Ureter (tissue), 1 donor: ENCODE measurements at places on chromosomes 3 and 15. TPM values are rescaled to one million over a fixed set of nuclear protein-coding genes. Genes with fewer than 3 reads are reported as not detected.
A peak's percentile ranks its signal among the peaks of the same experiment; 100 is the strongest.

DNA sequence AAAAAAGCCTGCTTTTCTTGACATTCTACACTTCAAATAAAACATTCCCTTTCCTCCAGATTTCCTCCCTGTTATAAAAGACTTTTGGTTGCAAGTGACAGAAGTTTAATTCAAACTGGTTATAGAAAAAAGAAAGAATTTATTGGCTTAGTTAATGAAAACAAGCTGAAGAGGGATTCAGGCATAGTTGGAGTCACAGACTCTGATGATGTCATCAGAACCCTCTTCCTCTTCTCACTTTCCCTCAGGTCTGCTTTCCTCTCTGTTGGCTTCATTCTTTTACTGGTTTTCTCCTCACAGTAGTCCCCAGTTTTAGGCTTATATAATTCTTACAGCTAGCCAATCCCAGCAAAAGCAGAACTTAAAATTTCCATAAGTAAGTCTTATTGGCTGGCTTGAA lies 32.0 kb upstream of the MBNL1 start:
- DNase-seq, result no peak

DNA sequence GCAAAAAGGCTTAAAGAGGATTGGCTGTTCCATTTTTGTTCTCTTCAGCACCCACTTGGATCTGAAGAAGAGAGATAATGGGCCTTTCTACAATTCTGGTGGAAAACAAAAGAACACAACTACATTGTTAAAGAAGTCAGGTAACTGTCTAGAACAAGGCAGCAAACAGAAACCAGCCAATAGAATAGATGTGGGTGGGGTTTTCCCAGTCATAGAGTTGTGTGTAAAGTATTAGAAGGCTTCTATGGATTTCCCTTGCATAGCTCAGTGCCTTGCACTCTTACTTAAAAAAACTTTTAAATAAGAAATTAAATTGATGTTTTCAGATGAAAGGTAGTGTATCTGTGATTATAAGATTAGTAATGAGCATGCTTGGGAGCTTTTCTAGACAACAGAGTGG lies 462.7 kb upstream of the ATP11B start:
- no peak for DNase-seq

PIGZ gene
- 16.3 TPM for total RNA-seq

DNA sequence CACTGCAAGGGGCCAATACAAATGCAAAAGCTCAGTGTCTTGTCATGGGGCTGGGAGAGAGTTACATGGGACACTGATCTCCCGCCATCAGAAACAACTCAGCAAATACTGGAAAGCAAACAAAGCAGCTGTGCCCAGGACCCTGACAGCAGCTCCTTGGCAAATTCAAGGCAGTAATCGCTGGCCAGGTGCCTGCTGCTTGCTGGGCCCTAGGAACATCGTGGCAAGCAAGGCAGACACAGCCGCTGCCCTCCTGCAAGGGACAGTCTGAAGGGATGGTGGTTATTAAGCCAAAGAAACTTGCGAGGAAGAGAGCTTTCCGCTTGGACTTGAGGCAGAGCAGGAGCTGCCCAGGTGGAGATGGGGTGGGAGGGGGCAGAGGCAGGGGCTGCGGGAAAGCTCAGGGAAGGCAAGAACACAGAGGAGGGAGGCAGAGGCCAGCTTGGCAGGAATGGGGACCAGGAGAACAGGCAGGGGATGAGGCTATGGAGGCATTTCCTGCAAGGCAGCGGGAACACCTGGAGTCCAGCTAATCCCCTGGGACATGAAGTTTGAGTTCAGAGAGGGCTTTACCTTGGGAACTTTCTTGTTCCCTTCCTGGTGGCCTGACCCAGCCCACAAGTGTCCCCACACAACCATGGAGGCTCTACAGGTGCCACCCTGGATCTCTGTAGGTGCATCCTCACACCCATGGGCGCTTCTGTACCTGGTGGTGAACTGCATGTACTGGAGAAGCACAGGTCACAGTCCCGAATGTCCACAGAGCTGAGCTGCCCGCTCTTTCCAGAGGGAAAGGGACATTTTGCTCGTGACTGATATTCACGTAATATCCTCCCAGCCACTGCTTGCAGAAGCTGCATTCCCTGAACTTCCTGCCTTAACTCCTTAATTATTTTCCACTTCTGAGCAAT lies 78.7 kb upstream of the ATP2B2 start:
- DNase-seq, result no peak

- DNase-seq, result no peak
These were observed 93.2 kb downstream of the TMEM212 start for GRCh38 chr3:171936191-171936841.

GRCh38 chr15:74129586-74130154 lies 716 bp upstream of the ISLR2 start:
- no peak for DNase-seq

PDE8A gene
- 67.4 TPM for total RNA-seq

AGTR1 gene
- total RNA-seq, result 4.6 TPM

DNA sequence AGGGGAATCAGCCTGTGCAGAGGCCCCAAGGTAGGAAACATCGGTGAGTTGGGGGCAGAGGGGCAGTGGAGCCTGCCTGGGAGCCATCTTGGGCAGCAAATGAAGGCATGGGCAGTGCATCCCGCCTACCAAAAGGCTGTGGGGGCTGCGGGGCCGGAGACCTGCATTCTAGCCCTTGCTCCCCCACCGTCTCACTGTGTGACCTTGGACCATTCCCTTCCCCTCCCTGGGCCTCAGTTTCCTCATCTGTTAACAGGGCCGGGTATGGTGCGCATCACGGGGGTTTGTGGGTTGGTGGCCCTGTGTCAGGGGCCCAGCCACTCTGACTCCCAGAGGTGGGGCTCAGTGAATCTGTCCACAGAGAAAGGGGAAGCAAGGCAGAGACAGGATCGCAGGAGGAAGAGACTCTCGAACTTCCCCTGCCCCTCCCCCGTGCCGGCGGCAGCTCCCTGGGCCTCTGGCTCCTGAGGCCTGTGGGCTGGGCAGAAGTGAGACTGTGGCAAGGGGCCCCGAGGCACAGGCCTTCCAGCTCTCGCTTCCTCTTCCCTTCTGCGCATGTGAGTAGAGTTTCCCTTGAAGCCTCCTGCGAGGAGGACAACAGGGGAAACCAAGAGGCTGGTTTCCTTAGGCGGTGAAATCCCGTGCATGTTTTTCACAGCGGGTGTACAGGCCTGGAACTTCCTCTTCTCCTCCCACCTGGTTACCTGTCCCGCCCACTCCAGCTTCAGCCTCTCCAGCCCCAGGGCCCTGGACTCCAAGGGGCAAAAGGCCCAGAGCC lies 42.9 kb downstream of the IDH2 start:
- peak; percentile 82 for DNase-seq

DNA sequence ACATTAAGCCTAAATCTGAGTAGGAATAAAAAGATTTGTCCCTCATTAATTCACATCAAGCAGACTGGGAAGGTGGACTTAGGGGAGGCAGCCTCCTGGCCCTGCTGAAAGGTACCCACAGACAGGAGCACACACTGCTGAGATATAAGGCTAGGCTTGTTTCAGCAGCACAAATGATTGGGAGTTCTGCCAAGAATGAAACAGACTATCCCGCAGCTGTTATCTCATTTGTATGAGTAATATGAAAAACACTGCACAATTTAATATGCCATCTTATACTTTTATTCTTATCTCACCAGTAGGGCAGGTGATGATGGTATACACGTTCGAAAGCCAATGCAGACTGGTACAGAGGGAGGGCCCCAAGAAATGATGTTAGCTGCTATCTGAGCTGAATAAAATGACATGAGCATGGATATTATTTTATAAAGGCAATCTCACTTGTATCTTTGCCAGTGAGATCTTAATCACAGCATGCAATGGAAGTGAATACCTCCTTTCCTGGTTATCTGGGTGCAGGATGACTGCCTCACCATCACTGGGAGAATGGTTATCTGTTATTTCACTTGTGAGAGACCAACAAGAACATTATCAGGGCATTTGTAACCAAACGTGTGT lies 258.7 kb upstream of the PPP2R3A start:
- no peak for DNase-seq

PRR23B gene
- not detected for total RNA-seq

DNA sequence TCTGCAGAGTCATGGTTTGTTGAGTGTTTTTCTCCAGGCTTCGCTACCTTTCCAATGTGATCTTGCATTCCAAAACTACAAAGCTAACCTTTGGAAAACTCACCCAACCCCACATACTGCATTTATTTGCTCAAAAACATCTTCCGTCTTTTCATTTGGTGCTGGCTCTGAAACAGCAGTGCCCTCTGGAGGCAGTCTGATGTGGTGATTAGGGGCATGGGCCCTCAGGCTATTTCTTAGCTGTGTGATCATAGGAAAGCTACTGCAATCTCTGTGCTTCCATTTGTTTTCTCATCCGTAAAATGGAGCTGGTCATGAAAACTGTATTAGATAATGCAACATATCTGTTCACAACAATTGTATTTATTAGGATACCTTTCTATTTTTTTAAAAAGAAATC lies 47.0 kb downstream of the MTHFS start:
- no peak for DNase-seq

CLEC3B gene
- 58.9 TPM for total RNA-seq

SLC22A13 gene
- total RNA-seq, result 0.68 TPM

- DNase-seq, result no peak
These were observed 27.5 kb downstream of the BHLHE40 start for GRCh38 chr3:5006755-5007202.

LCTL gene
- not detected for total RNA-seq

DNA sequence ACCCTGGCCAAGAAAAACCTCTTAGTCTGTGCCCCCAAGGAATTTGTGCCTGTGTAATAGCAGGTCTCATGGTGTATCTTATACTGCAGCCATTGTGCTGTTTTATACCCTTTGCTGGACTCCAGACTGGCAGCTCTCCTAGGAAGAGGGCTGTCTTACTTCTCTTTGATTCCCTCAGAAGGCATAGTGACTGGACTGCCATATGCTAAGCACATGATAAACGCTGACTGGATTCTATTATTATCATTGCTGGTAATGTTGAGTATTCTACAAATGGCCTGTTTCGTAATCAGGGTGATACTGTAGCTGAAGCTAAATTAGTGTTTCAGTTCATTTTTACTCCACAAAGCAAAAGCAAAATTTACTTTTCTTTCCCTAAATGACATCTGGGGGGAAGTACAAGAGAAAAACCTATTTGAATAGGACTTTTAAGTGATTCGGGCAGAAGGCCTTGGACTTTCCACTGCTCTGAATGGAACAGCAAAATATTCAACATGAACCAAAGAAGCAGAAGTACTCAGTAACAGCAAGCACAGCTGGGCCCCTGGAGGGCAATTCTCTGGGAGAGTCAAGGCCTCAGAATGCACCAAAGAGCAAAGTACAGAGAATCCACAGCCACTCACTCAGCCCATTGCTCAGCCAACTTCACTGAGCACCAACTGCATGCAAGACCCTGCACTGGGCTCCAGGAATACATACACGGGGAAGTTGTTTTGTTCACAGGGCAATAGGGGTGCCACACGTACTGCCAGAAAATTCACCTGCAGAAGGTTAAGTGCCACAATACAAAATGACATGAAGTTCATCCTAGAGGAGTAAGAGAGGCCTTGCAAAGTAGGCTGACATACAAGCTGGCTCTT lies 7.9 kb upstream of the BCL2A1 start:
- no peak for DNase-seq

DNA sequence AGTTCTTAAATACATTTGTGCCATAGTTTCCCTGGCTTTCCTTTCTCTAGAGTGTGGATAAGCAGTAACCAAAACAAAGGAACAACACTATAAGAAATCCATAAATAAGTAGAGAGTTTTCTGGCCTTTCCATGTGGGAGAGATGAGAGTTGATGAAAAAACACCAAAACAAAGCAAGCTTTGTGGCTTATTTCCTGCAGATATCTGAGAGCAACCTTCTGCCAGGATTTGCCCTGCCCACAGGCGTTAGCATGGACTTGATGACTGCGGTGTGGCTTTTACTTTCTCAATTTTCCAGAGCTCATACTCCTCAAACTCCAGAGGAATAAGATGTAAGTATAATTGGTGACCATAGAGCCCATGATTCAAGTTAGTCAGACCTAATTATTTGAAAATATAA lies 194.9 kb downstream of the RAP2B start:
- no peak for DNase-seq

DNA sequence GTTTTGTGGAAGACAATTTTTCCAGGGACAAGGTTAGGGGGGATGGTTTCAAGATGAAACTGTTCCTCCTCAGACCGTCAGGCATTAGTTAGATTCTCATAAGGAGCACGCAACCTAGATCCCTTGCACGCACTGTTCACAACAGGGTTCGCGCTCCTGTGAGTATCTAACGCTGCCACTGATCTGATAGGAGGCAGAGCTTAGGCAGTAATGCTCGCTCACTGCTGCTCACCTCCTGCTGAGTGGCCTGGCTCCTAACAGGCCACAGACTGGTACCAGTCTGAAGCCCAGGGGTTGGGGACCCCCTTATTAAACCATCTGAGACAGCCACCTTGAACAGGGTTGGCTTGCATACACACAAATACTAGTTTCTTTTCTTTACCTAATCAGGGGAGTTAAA lies 13.5 kb upstream of the IMPG2 start:
- no peak for DNase-seq

DNA sequence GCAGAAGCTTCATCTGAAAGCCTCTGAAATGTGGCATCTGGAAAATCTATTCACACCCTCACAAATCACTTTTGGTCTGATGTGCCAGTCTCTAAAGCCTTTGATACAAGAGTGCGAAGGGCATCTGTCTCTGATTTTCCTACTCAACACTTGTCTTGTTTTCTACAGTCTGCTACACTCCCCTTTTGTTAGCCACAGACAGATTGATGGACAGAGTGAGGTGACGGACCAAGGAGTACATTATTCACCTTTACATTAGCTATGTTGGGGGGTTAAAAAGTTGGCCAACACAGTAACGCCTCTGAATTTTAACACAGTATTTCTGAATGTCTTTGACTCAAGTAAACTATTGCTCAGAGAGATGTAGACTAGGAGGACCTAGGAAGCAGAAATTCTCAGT lies 63.1 kb downstream of the TNIK start:
- no peak for DNase-seq

SMCO1 gene
- not detected for total RNA-seq

DNA sequence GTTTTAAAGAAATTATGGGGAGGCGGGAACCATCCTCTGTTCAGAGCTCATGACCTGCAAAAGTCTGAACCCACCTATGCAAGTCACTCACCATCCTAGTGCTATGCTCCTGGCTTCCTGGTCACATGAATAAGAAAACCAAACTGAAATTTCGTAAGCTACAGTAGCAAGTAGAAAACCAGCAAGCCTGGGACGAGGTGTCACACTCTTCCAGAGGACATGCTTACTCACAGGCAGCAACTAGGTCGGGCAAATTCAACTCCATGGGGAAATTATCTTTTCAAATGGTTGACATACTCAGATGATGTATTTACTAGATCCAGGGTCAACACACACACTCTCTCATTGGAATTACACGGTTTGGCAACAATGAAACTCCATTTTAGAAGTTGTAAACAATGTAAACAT lies 31.3 kb downstream of the LDHAL6B start:
- no peak for DNase-seq

GRCh38 chr15:38699633-38700230 lies 135.1 kb upstream of the RASGRP1 start:
- DNase-seq, result peak; percentile 69

TRPM1 gene
- total RNA-seq, result not detected

- no peak for DNase-seq
These were observed 54.9 kb downstream of the KIF9 start for GRCh38 chr3:47227678-47228077.
